SK-N-MC (cell line): ENCODE measurements at places on chromosomes 7 and 10.

GRCh38 chr7:118583641-118584040, 359.1 kb downstream of the ANKRD7 start:
- no peak for DNase-seq

DNA sequence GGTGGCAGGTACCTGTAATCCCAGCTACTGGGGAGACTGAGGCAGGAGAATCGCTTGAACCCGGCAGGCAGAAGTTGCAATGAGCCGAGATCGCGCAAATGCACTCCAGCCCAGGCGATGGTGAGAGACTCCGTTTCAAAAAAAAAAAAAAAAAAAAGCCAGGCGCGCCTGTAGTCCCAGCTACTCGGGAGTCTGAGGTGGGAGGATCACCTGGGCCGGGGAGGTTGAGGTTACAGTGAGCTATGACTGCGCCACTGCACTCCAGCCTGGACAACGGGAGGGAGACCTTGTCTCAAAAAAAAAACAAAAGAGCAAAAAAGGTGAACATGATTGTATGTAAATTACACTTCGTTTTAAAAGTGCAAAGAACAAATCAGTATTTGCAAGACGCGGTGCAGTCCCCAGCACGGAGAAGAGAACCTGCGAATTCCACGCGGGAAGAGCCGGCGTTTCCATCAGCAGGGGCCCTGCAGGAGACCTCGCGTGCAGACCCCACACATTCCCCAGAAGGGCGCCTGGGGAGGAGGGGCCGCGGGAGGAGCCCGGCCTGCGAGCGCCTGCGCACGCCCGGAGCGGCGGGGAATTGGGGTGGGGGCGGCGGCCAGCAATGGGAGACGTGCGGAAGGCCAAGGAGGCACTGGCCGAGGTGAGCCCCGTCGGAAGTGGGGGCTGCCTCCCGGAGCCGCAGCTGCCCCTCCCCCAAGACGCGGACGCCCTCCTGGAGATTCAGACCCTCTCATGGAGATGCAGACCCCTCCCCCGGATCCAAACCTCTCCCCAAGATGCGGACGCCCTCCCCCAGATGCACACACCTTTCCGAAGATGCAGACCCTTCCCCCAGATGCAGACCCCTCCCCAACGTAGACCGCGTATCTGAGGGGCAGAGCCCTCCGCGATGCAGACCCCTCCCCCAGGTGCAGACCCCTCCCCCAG, 16.7 kb upstream of the SUN1 start:
- DNase-seq, result no peak

- no peak for DNase-seq
Observed at GRCh38 chr7:141251957-141252356, 178.1 kb downstream of the TMEM178B start.

- DNase-seq, result no peak
Observed at GRCh38 chr7:100211342-100211780, 8.4 kb upstream of the PVRIG start.

GRCh38 chr10:7610026-7610425, 56.7 kb downstream of the ITIH5 start:
- no peak for DNase-seq

DNA sequence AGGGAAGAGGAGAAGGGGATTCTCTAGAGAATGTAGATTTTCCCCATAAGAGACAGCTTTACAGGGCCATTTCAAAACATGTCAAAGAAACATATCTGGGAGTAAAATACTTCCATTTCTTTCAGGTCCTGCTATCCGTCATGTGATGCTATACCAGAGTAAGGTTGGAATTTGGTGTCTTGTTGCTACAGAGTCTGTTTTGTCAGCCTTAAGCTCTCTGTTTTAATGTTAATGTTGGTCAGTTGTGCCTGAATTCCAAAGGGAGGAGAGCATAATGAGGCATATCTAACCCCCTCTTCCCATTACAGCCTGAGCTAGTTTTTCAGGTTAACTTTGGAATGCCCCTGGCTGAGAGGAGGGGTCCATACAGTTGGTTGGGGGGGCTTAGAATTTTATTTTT, 94.7 kb upstream of the CCDC71L start:
- DNase-seq, result no peak

GRCh38 chr7:50382455-50382854, 67.7 kb downstream of the FIGNL1 start:
- no peak for DNase-seq

DNA sequence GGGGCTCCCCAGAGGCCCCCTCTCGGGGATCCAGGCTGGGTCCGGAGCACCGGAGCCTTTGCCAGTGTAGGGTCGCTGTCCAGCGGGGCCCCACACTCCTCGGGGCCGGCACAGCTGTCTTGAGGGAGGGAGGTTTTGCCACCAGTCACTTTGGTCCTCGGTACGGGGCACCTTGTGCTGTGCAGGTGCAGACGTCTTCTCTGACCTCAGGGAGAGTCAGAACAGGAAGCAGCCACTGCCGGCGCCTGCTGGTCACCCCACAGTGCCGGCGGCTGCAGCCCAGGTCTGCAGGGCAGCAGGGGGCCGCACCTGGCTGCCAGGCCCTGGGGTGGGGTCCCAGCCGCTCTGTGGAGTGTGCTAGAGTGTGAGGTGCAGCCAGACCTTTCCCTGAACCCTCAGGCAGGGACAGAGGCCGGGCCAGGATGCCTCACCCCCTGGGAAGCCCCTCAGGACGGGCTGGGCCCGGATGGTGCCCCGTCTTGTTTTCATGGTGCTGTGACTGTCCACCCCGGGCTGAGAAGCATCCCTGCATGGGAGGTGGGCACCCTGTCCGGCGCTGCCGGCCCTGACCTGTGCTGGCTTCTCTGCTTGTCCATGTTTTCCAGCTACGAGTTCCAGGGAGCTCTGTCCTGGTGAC, 8.2 kb downstream of the MAFK start:
- no peak for DNase-seq

- no peak for DNase-seq
Observed at GRCh38 chr10:52491246-52491995, 177.3 kb downstream of the DKK1 start.

- no peak for DNase-seq
Observed at GRCh38 chr10:79933961-79934360, 14.9 kb downstream of the SFTPD start.

DNA sequence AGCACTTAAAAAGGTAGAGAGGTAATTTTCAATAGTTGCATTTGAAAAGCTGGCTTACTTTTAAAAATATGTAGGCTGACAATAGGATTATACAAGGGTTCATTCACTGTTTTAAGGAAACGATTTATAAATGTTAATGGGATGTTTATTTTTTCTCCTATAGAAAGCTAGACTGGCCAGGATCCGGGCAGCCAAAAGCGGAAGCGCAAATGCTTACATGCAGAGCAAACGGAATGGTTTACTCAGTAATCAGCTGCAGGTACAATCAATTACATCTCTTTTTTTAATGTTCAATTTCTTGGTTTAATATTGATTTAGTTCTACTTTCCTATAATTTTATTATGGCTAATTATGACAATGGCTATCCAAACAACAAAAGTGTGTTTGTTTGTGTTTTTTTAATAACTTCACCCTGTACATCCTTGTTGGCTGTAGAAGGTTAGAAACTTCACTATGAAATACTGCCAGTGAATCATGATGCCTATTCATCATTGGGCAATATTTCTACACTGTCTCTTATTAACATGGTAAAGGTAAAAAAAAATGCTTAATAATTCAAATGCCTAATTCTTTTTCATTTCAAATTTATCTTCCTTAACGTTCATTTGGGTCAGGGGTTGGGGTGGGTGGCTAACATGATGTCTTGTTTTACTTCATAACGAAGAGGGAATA, 116.4 kb downstream of the TSPAN12 start:
- DNase-seq, result no peak

- no peak for DNase-seq
Observed at GRCh38 chr10:79547973-79548372, 12.2 kb downstream of the SFTPA2 start.

DNA sequence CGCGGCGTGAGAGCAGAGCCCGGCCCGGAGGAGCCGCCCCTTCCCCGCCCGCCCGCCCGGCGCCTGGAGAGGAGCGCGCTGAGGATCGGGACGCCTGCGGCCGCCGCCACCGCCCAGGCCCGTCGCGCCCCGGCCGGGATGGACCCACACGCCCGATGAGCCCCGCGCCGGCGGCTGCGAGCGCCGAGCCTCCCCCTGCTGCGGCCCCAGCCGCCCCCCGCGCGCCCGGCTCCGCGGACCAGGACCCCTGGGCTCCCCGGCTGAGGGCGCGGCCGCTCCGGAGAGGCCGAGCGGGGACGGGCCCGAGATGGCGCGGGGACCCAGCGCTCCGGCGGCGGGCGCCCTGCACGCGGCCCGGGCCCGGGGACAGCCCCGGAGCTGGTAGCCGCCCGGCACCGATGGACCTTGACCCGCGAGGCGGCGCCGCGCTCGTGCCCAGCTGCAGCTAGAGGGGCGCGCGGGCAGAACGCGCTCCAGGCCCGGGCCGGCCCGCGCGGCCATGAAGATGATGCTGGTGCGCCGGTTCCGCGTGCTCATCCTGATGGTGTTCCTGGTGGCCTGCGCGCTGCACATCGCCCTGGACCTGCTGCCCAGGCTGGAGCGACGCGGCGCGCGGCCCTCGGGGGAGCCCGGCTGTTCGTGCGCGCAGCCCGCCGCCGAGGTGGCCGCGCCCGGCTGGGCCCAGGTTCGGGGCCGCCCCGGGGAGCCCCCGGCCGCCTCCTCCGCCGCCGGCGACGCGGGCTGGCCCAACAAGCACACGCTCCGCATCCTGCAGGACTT, 520 bp downstream of the FAM20C start:
- DNase-seq, result no peak

- no peak for DNase-seq
Observed at GRCh38 chr7:36021367-36021766, 131.7 kb upstream of the EEPD1 start.

- DNase-seq, result no peak
Observed at GRCh38 chr10:117536072-117536865, 6.3 kb upstream of the EMX2 start.

- DNase-seq, result no peak
Observed at GRCh38 chr10:123462756-123463155, 203.4 kb upstream of the GPR26 start.
